ENCODE measurements at places on chromosomes 6 and 20.

- H3K27me3 ChIP-seq = no peaks in the 10 kb centered on the region
- DNase-seq = no peak
- H3K4me3 ChIP-seq = no peak overlapping the region
- no peak overlapping the region for H3K27ac ChIP-seq
Measured at GRCh38 chr6:158714706-158715105, 64.9 kb downstream of the SYTL3 start.

- H3K27me3 ChIP-seq = no peaks in the 10 kb centered on the region
- no peaks in the 10 kb centered on the region for H3K36me3 ChIP-seq
- no peaks in the 10 kb centered on the region for H3K4me1 ChIP-seq
- H3K4me3 ChIP-seq = no peak overlapping the region
- no peak overlapping the region for H3K27ac ChIP-seq
- DNase-seq = no peak
Measured at GRCh38 chr6:23633996-23634395, 492.0 kb upstream of the NRSN1 start.

DNA sequence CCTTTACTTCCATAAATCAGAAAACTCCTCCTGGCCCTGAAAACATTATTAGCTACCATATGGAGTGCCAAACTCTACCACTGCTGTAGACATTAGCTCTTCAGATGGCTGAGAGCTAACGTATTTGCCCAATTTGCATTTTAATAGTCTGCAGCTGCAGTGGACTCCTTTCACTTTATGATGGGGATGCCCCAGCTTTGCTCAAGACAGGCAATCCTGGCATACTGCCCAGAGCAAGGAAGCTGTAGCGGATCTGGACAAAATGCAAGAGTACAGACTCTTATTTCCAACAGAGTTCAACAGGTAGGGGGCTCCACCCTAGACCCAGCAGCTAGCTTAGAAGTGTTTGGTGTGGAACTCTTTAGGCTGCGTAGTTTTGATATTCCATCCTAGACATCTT, 246.7 kb downstream of the FOXC1 start:
- H3K36me3 ChIP-seq = no peaks in the 10 kb centered on the region
- peak; percentile 60 for DNase-seq
- peaks cover 22% of the 10 kb centered on the region for H3K4me1 ChIP-seq

- H3K36me3 ChIP-seq = peaks cover 6% of the 10 kb centered on the region
- no peak overlapping the region for H3K27ac ChIP-seq
- H3K4me3 ChIP-seq = no peak overlapping the region
- peaks cover 39% of the 10 kb centered on the region for H3K4me1 ChIP-seq
- H3K27me3 ChIP-seq = no peaks in the 10 kb centered on the region
Measured at GRCh38 chr20:45899046-45899835, 8.1 kb downstream of the CTSA start.

GRCh38 chr6:23535101-23535500, 590.9 kb upstream of the NRSN1 start:
- H3K4me1 ChIP-seq = no peaks in the 10 kb centered on the region
- DNase-seq = no peak
- no peaks in the 10 kb centered on the region for H3K27me3 ChIP-seq
- H3K27ac ChIP-seq = no peak overlapping the region

DNA sequence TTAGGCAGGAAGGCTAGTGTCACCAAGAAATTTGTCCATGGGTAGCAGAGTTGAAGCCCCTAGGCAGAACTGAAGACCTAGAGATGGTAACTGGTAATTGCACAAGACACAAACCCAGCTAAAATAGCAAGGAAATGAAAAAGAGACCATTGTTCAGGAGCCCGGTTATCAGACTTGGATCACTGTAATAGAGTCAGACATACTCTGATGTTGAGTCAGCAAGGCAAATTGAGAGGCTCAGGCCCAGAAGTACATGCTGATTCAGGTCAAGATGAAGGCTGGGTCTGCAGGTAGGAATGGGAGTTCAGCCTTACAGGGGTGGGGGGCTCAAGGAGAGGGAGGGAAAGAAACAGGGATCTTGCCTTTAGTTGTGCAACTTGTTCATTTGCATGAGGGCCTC, 6.5 kb upstream of the TMEM242 start:
- peaks cover 24% of the 10 kb centered on the region for H3K4me1 ChIP-seq
- H3K36me3 ChIP-seq = no peaks in the 10 kb centered on the region
- no peaks in the 10 kb centered on the region for H3K27me3 ChIP-seq
- no peak for DNase-seq
- no peak overlapping the region for H3K27ac ChIP-seq

- H3K36me3 ChIP-seq = no peaks in the 10 kb centered on the region
- no peak overlapping the region for H3K4me3 ChIP-seq
- no peak for DNase-seq
Measured at GRCh38 chr20:20743511-20744169, 31.2 kb upstream of the RALGAPA2 start.

DNA sequence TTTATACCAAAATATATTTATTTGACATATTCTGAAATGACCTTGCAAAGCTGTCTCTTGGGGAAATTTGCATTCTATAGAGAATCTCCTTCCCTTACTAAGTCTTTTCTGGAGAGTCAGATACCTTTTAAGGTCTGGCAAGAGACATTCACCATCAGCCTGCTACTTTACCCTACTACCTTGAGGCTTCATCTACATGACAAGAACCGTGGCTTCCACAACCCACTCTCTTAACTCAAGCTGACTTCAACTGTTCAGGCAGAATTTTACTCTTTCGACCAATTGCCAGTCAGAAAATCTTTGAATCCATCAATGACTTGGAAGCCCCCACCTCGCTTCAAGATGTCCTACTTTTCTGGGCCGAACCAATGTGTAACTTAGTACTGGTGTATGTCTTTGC, 314.2 kb downstream of the LAMA2 start:
- no peak overlapping the region for H3K4me3 ChIP-seq
- H3K27ac ChIP-seq = no peak overlapping the region

DNA sequence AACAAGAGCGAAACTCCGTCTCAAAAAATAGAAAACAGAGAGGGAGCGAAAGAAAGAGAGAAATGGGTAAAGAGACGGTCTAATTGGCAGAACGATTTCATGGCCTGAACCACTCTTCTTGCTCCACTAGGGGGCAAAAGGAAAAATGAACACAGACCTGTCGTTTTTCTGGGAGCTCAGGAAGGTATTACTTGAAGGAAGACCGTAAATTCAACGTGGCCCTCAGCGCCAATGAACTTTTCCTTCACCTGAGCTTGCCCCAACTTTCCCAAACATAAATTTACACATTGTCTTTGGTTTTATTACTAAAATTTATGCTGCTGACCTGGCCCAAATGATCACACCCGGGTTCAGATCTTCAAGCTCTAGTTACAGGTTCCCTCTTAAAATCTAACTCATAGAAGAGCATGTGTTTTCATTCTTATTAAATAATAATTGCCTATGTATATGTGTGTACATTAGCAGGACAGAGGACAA, 67.3 kb downstream of the ATP9A start:
- no peaks in the 10 kb centered on the region for H3K36me3 ChIP-seq
- DNase-seq = peak; percentile 74
- H3K4me1 ChIP-seq = no peaks in the 10 kb centered on the region

All from Karpas-422 (cell line).